ENCODE measurements at places on chromosomes 3 and 15.

- DNase-seq: peak; percentile 72
These were observed 47.6 kb upstream of the CD200R1L start for GRCh38 chr3:112894258-112894657.

- no peak for DNase-seq
These were observed 5.4 kb upstream of the ACAN start for GRCh38 chr15:88797663-88798339.

GRCh38 chr15:83850015-83850414 lies 196.1 kb downstream of the ADAMTSL3 start:
- DNase-seq: no peak

- no peak for DNase-seq
These were observed 713.1 kb upstream of the CFAP20DC start for GRCh38 chr3:59762941-59763340.

DNA sequence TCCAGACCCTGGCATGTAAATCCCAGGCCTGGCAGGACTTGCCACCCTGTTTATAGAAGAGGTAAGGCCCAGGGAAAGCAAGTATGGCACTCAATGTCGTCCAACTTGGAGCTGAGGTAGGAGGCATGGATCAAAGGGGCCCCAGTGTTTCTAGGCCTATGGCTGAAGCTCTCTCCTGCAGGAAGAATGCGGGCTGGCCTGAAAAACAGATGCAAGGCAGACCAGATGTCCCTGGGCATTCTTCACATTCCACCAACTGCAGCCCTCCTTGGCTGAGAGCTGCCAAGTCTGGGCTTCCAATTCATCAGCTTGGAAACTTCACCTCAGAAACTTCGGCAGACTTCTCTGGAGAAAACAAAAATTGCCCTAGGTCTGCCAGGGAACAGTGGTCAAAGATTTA lies 22.2 kb downstream of the MESD start:
- no peak for DNase-seq

GRCh38 chr3:56754741-56755417 lies 46.9 kb downstream of the ARHGEF3 start:
- DNase-seq: no peak

DNA sequence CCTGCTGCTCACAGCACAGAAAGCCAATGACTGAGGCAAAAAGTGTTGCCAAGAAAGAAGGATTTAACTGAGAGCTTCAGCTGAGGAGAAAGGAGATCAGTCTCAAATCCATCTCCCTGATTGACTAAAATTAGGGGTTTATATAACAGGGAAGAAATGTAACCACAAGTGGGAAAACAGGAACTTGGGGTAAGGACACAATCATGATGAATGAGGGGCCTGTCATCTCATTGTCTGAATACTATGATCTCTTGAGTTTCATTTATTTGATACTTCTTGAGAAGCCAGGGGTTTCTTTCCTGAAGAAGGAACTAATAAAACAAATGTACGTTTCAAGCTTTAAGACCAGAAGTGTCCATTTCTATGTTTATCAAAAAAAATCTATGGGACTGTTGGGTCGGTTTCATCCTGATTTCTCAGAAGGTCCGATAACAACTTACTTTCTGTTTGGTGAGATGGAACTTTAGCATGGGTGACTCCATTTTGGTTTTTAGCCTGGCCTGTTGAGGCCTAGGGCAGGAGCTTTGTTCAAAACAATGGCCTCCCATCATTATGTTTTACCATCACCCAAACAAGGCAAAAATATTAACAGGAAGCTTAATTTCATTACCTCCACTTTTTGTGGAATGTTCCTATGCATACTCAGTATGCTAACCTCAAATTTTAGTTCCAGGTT lies 76.6 kb upstream of the PIAS1 start:
- DNase-seq: no peak

- no peak for DNase-seq
These were observed at the start of gene BHLHE40 for GRCh38 chr3:4979428-4980228. TSS of gene BHLHE40 (plus strand) at chr3:4979437. CDS start at chr3:4979719, 282 bp downstream.

- no peak for DNase-seq
These were observed 1.4 kb upstream of the KIF23 start for GRCh38 chr15:69412701-69413100.

- peak; percentile 23 for DNase-seq
These were observed at the start of gene CFAP44 for GRCh38 chr3:113441051-113441770. TSS of gene CFAP44 (minus strand) at chr3:113441493. CDS start at chr3:113433664, 7,829 bp downstream.

DNA sequence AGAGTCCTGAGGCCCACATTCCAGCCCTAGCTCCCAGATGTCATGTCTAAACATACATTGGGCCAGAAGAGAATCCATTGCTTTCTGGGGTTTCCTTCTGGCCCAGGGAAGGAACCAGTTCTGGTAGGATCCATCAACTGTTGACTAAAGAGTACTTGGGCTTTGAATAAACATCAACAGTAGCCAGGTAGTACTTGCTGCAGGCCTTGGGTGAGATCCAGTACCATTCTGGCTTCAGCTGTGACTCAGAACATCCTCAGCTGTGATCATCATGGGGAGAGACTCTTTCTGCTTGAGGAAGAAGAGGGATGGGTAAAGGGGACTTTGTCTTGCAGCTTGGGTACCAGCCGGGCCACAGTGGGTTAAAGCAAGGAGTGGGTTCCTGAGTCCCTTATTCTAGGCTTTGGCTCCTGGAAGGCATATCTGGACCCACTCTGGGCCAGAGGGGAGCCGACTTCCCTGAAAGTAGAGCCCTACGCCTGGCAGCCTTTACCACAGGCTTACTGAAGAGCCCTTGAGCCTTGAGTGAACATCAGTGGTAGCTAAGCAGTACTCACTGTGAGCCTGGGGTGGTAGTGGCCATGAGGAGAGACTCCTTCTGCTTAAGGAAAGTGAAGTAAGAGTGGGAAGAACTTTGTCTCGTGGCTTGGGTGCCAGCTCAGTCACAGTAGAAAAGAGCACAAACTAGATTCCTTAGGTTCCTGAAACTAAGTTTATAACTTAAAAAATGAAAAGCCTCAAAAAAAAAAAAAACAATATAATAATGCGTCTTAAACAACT lies 128.3 kb downstream of the GOLIM4 start:
- DNase-seq: no peak

- no peak for DNase-seq
These were observed 2.3 kb upstream of the ANKRD63 start for GRCh38 chr15:40285151-40285550.

DNA sequence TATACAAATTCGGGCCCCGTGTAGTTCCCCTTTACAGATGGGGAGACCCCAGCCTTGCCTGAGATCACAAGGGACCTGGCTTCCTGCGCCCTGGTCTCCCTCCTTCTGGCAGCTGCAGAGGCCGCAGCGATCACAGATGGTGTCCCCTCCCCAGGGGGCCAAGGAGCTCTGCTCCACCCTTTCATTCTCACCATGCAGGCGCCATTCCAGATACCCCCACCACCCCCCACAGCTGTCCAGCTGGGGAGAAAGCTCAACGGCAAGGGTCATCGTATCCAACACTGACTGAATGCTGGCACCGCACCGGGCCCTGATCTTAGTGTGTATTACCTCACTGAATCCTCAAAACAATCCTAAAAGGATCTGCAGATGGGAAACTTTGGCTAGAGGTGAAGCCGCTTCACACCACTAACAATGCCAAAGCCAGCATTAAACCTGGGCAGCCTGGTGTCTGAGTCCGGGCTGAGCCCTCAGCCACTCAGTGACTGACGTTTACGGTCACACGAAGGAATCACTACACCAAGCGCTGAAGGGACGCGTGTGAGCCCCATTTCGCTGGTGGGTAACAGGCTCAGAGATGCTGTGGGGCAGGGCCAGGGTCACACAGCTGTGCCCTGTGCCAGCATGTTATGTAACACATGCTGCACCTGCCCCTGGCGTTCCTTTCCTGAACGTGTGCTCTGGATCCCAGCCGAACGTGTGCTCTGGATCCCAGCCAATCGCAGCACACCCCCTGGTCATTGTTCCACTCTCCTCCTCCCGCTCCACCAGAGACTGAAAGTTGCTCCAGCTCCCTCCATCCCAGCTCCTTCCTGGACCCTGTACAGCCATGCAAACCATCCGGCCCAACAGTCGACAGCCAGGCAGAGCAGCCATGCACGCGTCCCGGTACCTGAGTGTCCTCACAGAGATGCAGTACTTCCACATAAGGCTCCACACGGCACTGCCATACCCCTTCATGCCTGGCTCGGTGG lies 51.8 kb downstream of the IQSEC1 start:
- DNase-seq: no peak

DNA sequence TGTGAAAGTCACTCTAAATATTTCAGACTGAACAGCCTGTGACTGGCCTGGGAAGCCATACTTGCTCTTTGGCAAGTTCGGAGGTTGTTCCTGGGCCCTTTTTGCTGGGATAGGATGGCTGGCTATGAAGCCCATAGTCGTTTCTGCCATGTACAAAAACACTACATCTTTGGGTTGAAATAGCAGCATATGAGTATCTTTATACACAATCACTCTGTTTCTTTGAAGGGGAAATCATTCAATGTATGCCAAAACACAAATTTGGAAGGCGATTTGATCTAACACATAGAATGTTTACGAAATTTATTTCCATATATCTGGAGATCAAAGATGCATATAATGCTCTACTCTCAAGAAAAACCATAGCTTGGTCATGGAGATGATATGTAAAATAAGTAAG lies 192.9 kb downstream of the SQOR start:
- DNase-seq: no peak

GRCh38 chr15:83365370-83365938 lies 81.0 kb upstream of the BNC1 start:
- DNase-seq: peak; percentile 88

GRCh38 chr15:80619680-80620079 lies 75.4 kb upstream of the ABHD17C start:
- DNase-seq: no peak

GRCh38 chr3:178083906-178084866 lies 452.1 kb upstream of the KCNMB2 start:
- DNase-seq: no peak

DNA sequence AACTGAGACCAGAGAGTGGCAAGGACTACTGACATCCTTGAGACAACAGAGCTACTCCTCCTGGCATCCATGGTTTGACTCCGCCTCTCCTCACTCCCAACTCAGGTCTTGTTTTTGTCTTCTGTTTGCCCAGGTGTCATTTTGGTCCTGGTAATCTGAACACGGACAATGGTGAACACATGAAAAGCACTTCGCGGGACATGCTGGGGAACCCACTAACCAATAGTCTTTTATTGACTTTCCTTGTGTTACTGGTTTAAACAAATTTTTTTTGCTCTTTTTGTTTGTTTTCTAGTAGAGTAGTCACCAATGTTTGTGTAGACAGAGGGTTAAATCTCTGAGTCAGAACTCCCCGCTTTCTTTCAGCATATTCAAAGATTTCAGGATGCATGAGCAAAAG lies 38.4 kb downstream of the LARP6 start:
- DNase-seq: no peak

DNA sequence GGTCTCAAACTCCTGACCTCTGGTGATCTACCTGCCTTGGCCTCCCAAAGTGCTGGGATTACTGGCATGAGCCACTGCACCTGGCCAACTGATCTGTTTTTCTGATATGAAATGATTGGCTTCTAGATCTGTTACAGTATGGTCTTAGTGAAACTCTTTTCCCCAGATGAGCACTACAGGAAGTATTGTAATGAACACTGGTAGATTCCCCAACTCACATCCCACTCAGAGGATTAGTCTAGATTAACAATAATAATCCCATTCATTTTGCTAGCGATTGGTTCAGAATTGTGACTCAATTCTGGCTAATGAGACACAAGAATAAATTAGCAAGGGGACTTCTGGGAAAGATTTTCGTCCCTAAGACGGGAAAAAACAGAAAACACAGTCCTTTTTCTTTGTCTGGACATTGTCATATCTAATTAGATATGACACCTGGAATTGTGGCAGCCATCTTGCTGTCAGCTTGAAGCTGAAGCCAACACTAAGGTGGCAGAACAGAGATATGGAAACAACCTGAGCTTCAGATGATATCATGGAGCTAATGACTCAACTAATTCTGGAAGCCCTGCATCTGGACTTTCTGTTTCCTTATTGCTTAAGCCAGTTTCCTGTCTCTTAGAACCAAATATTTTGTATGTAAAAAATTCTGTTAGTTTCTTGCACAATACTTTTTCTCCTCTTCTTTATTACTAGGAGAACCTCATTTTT lies 17.4 kb upstream of the NPTN start:
- DNase-seq: peak; percentile 51

DNA sequence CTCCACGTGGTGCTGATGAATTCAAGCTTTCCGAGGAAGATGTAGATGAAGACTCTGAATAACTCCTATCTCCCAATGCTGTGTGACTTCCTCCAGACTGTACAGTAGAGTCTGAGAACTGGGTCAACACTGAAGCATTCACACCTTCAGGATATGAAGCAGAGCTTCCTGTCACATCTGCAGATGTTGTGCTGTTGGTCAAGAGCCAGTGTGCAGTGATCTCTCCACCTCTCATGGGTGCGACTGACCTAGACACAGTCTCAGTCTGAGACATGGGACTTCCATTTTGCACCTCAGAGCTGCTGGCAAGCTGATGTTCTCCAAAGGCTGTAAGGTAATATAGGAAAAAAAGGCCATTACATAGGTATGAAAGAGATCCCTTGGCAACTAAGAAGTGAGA lies 36.5 kb downstream of the HEG1 start:
- DNase-seq: no peak

GRCh38 chr3:177190756-177191681 lies 6.3 kb downstream of the TBL1XR1 start:
- DNase-seq: no peak

DNA sequence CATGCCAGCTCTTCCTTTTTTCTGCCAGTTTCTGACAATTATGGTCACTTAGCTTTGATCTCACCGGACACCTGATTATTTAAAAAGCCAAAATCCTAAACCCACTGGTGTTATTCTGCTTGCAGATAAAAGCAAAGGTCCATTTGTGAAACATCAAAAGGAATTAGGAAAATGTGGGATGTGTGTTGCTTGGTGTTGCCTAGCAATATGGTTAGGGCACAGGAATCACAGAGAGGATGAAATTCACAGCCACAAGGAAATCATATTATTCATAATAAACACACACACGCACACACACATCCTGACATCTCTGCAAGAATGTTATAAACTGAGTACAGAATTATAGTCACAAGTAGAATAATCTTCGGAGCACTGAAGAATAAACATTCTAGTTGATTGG lies 89.3 kb upstream of the BHLHE40 start:
- no peak for DNase-seq

DNA sequence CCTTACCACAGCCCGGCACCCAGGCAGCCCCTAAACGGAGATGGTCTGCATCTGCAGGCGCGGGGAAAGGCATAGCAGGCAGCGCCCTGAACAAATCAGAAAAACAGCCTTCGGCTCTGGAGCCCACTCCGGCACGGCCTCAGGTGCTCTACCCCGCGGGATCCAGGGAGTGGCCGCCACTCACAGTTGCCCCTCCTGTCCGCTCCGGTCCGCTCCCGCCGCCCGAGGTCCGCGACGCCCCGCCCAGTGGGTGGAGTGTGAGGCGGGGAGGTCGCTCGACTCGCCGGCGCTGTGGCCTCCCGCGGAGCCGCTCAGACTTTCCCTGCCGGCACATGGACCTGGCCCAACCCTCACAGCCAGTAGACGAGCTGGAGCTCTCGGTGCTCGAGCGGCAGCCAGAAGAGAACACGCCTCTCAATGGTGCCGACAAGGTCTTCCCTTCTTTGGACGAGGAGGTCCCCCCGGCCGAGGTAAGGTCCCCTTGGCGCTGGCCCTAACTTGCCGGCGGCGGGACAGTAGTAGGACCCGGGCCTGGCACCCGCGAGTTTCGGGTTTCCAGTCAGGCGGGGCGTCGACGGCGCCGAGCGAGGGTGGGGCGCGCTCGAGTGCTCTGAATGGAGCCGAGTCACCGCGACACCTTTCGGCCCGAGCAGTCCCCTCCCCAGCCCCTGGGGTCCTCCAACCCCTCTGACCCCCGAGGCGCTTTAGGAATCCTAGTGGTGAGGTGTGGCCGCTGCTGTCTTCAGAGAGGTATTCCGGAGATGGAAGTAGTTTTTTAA lies at the start of gene C3orf52:
Gene C3orf52 (plus strand): TSS at position 314 of the 779 bp plus-strand sequence. CDS start 19 bp downstream, at position 333.
- DNase-seq: peak; percentile 79

Data from foreskin keratinocyte (primary cell).